Fibroblast of skin of back (primary cell): ENCODE measurements at places on chromosomes 4 and X.
A peak's percentile ranks its signal among the peaks of the same experiment; 100 is the strongest.

DNA sequence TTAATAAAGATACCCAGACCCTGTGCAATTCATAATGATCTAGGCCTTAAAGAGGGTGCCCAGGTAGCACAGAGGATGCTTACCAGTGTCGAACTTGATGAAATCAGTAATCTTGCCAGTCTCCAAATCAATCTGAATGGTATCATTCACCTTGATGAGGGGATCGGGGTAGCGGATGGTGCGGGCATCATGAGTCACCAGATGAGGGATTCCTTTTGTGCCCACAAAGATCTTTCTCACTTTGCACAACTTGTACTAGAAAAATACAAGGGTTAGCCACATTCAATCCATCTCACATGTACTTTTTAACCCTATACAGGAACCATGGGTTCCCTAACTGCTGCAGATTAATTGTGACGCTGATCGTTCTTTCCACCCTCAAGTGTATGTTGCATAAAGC is 3.3 kb downstream of the RPS4X start:
- no peak for DNase-seq

- peak; percentile 31 for DNase-seq
These were observed 37.3 kb upstream of the TRIM2 start for GRCh38 chr4:153166716-153167501.

DNA sequence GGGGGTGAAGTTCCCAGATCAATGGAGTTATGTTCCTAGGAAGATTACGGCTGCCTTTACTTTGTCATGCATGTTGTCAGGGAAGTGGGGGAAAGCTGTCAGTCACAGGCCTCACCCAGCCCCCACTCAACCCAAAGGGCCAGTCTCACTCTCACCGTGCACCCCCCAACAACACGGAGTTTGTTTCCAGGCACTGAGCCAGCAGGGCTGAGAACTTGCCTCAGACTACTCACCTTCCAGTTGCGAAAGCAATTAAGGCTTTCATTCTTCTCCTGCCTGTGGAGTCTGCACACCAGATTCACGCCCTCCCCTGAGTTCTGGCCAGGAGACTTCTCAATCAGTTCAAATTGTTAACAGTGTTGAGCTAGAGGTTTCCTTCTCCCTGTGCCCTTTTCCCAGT is 114.3 kb downstream of the SH3BGRL start:
- no peak for DNase-seq

GRCh38 chrX:105706041-105706440 is 116.3 kb upstream of the NRK start:
- DNase-seq = no peak

DNA sequence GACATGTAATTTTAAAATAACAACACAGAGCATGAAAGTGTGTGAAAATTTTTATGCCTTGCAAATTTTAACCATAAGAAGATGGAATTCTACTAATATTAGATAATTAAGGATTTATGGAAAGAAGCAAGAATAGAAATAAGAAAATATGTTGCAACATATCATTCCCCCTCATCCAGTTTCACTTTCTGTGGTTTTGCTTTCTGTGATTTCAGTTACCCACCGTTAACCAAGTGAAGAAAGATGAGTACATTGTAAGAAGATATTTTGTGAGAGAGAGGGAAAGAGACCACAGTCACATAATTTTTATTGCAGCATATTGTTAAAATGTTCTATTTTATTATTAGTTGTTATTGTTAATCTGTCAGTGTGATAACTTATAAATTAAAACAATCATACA is 77.9 kb downstream of the ADAM29 start:
- no peak for DNase-seq

GRCh38 chrX:110399497-110399896 is 40.8 kb downstream of the RTL9 start:
- DNase-seq = no peak

- DNase-seq = no peak
These were observed 37.7 kb downstream of the HTT start for GRCh38 chr4:3112201-3112600.

DNA sequence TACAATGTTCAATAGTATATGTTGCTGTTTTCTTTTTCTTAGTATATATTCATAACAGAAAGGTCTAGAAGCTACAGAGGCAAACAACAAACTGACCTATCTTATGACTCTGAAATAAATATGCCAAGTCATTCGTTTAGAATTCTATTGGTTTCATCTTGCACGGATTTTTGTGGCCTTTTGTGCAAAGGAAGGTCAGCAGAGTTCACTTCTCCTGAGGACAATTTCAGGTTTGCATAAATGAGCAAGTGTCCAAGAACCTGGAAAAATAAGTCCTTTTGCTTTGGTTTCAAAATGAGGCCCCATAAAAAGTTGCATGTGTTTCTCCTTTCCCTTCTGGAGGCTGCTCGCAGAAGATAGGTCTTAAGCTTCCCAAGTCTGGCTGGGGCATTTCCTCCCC is 156.9 kb downstream of the APBB2 start:
- no peak for DNase-seq

GRCh38 chrX:38701073-38701472 is 100.2 kb upstream of the MID1IP1 start:
- DNase-seq = no peak

DNA sequence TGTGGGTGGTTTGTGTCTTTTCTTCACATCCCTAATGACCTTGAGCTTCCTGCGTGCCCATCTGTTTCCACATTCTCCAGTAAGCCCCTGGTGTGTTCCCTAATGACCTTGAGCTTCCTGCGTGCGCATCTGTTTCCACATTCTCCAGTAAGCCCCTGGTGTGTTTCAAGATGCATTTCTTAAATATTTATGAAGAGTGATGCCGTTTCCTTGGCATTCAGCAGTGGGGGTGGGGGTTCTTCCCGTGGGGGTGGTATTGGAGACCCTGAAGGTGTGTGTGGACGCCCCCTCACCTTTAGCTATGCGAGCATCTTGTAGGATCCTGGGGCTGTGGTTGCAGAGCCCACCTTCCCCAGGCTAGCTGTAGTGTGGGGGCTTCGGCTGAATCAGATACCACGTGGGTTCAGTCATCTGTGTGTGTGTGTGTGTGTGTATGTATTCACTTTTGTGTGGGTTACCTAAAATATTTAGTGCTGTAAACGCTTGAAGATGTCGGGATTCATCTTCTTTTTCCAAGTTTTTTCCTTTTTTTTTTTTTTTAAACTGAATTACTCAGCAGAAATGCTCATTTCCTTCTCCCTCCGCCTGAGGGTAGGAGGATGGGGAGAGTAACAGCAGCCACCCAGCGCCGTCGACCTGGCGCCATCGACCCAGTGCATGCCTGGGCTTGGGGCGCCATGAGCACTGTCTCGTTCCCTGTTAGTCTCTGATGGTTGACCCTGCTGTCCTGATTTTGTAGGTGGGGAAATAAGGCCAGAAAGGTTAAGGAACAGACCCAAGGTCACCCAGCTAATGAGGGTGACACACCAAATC is 9.9 kb downstream of the NSG1 start:
- DNase-seq = no peak

DNA sequence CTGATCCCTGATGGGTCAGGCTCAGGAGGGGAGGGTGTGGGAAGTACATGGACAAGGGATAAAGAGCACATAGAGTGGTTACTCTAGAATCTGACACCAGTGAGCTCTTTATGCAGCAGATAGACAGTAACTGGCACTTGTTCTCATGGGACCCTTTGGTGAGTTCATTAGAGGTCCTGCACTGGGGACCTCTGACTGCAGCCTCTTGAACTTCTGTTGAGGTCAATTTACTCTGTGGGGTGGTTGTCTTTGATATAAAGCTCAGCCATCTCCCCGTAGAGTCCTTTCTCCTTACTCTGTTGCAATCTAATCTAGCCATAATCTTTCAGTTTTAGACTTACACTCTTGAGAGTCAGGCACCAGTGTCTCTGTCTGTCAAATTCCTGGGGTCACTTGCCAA is 222.4 kb downstream of the GPAT3 start:
- DNase-seq = no peak

DNA sequence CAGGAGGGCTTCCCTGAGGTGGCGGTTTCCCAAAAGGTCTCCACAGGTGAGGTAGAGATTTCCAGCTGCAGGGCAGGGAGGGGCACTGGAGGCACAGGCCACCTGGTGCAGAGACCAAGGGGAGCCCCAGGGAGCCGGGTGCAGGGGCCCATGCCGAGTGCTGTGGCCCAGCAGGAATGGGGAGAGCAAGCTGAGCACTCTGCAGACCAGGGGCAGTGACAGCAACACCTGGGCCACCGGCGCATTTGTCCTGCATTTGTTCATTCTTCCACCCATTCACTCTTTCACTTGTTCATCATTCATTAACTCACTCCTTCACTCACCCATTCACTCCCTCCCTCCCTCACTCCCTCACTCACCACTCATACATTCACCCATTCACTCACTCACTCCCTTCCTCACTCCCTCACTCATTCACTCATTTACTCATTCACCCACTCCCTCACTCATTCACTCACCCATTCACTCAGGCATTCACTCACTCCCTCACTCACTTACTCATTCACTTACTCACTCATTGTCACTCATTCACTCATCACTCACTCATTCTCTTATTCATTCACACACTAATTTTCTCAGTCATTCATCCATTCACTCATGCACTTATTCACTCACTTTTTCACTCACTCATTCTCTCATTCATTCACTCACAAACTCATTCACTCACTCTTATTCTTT is 16.3 kb downstream of the CPZ start:
- no peak for DNase-seq

DNA sequence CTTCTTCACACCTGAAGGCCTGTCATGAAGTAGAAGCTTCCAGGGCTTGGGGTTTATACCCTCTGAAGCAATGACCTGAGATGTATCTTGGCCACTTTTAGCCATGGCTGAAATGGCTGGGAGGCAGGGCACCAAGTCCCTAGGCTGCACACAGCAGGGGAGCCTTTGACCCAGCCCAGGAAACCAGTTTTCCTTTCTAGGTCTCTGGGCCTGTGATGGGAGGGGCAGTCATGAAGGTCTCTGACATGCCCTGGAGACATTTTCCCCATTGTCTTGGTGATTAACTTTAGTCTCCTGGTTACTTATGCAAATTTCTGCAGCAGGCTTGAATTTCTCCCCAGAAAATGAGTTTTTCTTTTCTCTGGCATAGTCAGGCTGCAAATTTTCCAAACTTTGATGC is 511.0 kb upstream of the KLHL4 start:
- no peak for DNase-seq

DNA sequence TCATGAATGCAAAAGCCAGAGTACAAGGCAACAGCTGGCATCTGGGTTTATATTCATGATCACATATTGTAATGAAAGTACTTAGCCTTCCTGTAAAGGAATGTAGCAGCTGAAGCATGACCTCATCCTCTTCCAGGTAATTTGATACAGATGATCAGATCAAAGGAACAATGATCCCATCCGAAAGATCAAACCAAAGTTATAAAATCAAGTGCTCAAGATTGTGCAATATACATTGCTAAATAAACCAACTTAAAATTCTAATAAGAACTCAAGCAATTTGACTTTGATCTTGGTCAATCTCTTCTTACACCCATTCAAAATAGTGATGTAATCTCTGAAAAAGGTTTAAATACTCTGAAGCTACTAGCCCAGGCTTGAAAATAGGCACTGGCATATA is 113.1 kb upstream of the INPP4B start:
- no peak for DNase-seq

DNA sequence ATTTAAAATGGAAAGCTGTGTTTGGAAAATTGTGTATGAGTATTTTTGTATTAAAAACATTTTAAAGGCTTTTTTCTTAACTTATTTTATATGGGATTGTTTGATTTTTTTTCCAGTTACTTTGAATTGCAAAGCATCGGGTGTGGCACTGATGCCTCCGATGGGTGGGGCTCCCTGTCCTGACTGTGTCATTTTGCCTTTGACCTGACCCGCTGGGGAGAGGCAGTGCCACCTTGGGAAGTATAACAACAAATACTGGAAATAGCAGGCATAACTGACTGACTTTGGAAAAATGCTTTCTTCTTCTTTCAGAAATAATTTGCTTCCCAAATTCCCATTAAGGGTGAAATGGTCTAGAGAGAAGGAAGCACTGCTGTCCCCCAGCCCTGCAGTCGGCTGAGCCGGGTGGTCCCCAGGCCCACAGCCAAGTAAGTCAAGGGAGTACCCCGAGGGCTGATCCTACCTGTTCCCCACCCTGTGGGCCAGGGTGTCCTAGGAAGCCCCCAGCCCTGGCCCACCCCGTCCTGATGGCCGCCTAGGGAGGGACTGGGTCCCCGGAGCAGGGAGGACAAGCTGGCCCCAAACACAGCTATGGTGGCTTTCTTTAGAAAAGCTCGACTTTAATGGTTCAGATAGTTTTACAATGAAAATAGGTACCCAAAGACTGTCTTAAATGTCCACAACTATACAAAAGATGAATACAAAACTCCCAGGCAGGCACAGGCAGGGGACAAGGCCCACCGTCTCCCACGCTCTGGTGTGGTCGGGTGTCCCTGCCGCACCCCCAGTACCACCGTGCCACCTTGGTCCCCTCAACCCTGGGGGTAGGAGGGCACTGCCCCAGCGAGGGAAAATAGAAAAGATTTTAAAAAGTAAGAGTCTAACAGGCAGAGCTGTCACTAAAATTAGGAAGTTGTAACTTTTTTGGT is 26.4 kb downstream of the NELFA start:
- no peak for DNase-seq

- DNase-seq = peak; percentile 72
These were observed 110.2 kb upstream of the MYOZ2 start for GRCh38 chr4:119025420-119025819.

DNA sequence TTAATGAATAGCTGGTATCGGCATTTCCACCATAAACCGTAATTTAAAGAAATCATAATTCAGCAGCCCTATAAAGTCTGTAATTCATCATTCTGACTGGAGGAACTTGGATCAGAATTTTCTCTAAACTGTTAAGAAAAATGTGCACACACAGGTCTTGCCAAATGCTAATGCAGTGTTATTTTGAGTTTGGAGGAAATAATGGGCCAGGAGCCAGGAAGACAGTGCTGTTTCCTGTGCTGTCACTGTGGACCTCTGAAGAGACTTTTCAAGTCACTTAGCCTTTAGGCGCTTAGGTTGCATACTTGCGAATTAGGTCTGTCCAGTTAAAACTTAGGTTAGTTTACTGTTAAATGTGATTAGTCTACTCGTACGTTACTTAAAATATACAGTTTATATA is 137.5 kb upstream of the ANXA3 start:
- DNase-seq = peak; percentile 10

- peak; percentile 38 for DNase-seq
These were observed 120.4 kb downstream of the PCDH7 start for GRCh38 chr4:30840571-30840970.

GRCh38 chr4:159689526-159689925 is 586.6 kb downstream of the RAPGEF2 start:
- no peak for DNase-seq

- DNase-seq = no peak
These were observed 556 bp upstream of the SLC25A43 start for GRCh38 chrX:119398587-119398973.

GRCh38 chr4:680928-681645 is 6.7 kb downstream of the MYL5 start:
- peak; percentile 46 for DNase-seq

DNA sequence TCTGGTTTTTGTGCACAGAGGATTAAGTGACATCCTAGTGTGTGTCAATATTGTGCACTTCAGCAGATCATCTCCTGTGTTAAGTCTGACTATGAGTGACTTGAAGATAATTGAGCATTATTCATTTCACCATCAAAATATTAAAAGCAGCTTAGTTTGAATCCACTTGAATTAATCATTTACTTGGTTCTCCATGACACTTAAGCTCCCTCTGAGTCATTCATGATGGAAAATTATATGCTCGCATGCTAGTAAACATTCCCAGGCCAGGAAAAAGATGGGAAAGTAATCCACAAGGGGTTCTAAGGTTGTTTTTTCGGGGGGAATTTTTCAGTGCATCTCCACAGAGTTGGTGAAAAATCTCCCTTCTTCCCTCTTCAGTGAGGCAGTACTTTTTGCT is 97.2 kb upstream of the EOLA2 start:
- peak; percentile 73 for DNase-seq

GRCh38 chr4:108533245-108533844 is 87.0 kb upstream of the RPL34 start:
- no peak for DNase-seq

GRCh38 chrX:155694649-155695048 is 81.9 kb upstream of the TMLHE start:
- no peak for DNase-seq
